ENCODE measurements at places on chromosomes 13 and 19. TPM values are rescaled to one million over a fixed set of nuclear protein-coding genes. Genes with fewer than 3 reads are reported as not detected.
A peak's percentile ranks its signal among the peaks of the same experiment; 100 is the strongest.

- no peaks in the 10 kb centered on the region for H3K27me3 ChIP-seq
- H3K27ac ChIP-seq: no peak overlapping the region
- H3K4me1 ChIP-seq: peaks cover 11% of the 10 kb centered on the region
- H3K36me3 ChIP-seq: no peaks in the 10 kb centered on the region
- H3K4me3 ChIP-seq: no peak overlapping the region
Observed at GRCh38 chr13:49064476-49064875, 88.8 kb downstream of the FNDC3A start.

DNA sequence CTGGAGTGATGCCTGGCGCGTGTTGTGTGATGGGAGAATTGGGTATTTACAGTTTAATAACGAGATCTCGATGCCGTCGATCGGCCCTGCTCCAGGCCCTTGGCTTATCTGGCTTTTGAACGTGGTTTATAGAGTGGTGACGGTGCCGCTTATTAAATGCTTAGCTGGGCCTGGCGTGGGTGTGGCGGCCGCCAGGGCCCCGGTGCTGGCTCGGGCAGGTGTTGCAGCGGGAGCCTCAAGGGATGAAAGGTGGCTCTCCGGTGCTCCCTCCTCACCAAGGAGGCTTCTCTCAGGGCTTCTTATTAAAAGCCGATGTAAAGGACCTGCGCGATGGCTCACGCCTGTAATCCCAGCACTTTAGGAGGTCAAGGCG lies 173.8 kb downstream of the KDM4B start:
- peak; percentile 28 for DNase-seq
- no peak overlapping the region for H3K27ac ChIP-seq
- no peaks in the 10 kb centered on the region for H3K4me1 ChIP-seq

GRCh38 chr19:11261971-11262839 lies at the start of gene DOCK6:
TSS of gene DOCK6 (minus strand) at chr19:11262524. CDS start at chr19:11262440, 84 bp downstream.
- H3K27ac ChIP-seq: peak within 1 kb of the TSS; percentile 86
- peak within 1 kb of the TSS; percentile 77 for H3K4me3 ChIP-seq
- DNase-seq: no peak
- no peaks in the 10 kb centered on the region for H3K36me3 ChIP-seq
- H3K27me3 ChIP-seq: no peaks in the 10 kb centered on the region

- no peaks in the 10 kb centered on the region for H3K36me3 ChIP-seq
- H3K27ac ChIP-seq: no peak overlapping the region
- no peaks in the 10 kb centered on the region for H3K4me1 ChIP-seq
- H3K4me3 ChIP-seq: no peak overlapping the region
- no peaks in the 10 kb centered on the region for H3K27me3 ChIP-seq
- DNase-seq: no peak
Observed at GRCh38 chr13:87889254-87889653, 218.1 kb downstream of the SLITRK5 start.

- H3K4me1 ChIP-seq: peaks cover 9% of the 10 kb centered on the region
- H3K27ac ChIP-seq: no peak overlapping the region
- H3K4me3 ChIP-seq: no peak overlapping the region
- DNase-seq: no peak
Observed at GRCh38 chr19:14094854-14095253, 4.3 kb upstream of the SAMD1 start.

GRCh38 chr19:48826606-48827020 lies 9.7 kb downstream of the HSD17B14 start:
- peak; percentile 72 for DNase-seq
- H3K27me3 ChIP-seq: no peaks in the 10 kb centered on the region

GRCh38 chr19:55161571-55162322 lies 4.2 kb upstream of the TNNI3 start:
- H3K4me1 ChIP-seq: peaks cover under 1% of the 10 kb centered on the region
- no peak overlapping the region for H3K4me3 ChIP-seq
- no peak overlapping the region for H3K27ac ChIP-seq

DNA sequence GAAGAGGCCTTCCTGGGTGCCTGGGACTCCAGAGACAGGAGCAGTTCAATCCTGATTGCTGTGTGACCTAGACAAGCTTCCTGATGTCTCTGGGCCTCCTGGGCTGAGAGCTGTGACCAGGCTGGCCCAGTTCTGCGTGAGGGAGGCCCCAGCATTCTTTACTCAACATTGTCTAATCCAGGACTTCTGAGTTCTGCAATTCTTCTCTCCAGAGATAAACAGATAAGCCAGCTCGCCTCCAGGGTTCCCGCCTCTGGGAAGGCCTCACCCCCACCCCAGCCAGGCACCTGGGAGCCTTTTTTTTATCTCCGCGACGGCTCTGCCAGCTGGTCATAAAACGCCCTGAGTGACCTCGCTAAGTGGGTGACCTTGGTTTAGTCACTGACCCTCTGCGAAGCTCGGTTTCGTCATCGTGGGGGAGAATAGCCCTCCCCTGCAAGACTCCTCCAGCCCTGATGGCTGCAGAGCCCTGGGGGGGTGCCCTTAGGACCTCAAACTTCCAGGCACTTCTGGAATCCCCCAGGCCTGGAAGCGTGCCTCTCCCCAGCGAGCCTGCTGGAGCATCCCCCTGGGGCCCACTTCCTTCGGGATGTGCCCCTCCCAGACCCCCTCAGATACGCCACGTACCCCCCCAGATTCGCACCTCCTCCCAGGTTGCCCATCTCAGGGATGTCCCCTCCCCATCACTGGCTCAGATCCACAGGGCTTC lies 1.9 kb downstream of the SULT2B1 start:
- H3K4me1 ChIP-seq: peaks cover 5% of the 10 kb centered on the region
- peak overlapping the region; percentile 49 for H3K27ac ChIP-seq
- DNase-seq: peak; percentile 55
- no peaks in the 10 kb centered on the region for H3K36me3 ChIP-seq

- DNase-seq: no peak
- H3K36me3 ChIP-seq: no peaks in the 10 kb centered on the region
- H3K27me3 ChIP-seq: no peaks in the 10 kb centered on the region
- H3K4me1 ChIP-seq: no peaks in the 10 kb centered on the region
- no peak overlapping the region for H3K27ac ChIP-seq
Observed at GRCh38 chr13:50401049-50401505, 385.8 kb downstream of the KCNRG start.

- no peaks in the 10 kb centered on the region for H3K4me1 ChIP-seq
- no peaks in the 10 kb centered on the region for H3K36me3 ChIP-seq
- no peak overlapping the region for H3K4me3 ChIP-seq
Observed at GRCh38 chr13:65095161-65096082, 2134.7 kb downstream of the PCDH9 start.

DNA sequence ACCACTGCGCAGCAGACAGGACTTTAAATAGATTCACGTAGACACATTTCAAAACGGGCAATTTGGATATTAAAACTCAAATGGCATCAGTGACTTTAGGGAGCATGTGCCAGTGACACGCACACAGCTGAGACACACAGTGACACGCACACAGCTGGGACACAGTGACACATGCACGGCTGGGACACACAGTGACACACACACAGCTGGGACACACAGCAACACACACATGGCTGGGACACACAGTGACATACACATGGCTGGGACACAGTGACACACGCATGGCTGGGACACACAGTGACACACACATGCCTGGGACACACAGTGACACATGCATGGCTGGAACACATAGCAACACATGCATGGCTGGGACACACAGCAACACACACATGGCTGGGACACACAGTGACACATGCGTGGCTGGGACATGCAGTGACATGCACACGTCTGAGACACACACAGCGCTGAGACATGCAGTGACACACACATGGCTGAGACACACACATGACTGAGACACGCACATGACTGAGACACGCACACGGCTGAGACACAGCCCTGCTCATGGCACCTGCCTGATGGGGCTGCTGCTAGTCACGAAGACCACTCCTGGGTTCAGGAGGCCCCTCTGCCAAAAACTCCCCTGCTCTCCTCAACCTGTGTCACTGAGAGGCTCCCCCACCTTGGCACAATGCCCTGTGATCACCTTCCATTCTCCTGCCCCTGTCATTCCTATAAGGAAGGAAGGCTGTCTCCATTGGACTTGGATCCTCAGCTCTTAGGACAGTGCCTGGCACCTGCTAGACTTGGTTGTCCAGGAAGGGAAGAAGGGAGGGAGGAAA lies 52.5 kb downstream of the SOX1 start:
- no peak overlapping the region for H3K27ac ChIP-seq
- peaks cover 24% of the 10 kb centered on the region for H3K27me3 ChIP-seq
- no peaks in the 10 kb centered on the region for H3K36me3 ChIP-seq

DNA sequence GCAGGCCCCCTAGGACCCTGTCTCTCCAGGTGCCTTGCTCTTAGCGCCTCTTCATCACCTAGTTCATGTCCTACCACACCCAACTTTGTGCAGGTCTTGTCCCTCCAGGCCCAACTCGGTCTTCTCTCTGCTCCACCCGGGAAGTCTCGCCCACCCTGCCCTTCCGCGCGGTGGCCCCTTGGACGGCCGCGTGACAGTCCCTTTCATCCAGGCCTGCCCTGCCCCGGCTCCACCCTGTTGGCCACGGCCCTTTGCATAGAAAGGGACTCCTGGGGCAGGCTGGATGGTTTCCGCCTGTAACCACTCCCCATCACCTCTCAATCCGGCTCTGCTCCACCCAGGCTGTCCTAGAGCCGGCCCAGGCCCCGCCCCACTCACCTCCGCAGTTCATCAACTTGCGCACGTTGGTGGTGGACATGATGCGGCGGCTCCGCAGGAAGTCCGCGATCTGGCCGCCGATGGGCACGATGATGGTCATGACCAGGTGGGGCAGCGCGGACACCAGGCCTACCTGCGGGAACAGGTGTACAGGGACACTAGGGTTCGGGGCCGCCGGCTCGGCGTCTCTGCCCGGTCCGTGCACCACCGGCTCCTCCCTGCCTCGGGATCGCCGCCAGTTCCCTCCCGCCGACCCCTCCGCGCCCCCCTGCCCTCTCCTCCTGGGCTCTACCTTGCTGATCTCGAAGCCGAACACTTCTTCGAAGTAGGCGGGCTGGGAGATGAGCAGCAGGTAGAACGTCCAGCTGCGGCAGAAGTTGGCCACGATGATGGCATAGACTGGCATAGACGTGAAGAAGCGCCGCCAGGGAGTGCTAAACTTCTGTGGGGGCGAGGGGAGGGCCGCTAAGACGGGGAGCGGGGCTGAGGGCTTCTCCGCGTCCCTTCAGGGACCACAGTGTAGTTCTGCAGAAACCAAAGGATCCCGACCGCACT lies 7.2 kb downstream of the GFY start:
- peaks cover 97% of the 10 kb centered on the region for H3K27me3 ChIP-seq
- H3K4me1 ChIP-seq: peaks cover 11% of the 10 kb centered on the region
- H3K36me3 ChIP-seq: no peaks in the 10 kb centered on the region
- DNase-seq: no peak
- H3K27ac ChIP-seq: no peak overlapping the region
- no peak overlapping the region for H3K4me3 ChIP-seq

DNA sequence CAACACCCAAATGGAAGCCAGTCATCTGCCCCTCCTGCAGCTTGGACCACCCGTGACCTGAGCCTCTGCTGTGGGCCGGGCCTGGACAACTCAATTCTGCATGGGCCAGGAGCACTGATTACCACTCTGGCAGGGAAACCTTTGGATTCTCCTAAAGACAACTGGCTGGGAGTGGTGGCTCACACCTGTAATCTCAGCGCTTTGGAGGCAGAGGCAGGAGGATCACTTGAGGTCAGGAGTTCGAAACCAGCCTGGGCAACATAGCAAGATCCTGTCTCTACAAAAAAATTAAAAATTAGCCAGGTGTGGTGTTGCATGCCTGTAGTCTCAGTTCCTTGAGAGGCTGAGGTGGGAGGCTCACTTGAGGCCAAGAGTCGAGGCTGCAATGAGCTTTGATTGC lies 6.5 kb downstream of the EPS15L1 start:
- no peak for DNase-seq
- H3K4me3 ChIP-seq: no peak overlapping the region
- H3K36me3 ChIP-seq: no peaks in the 10 kb centered on the region
- no peak overlapping the region for H3K27ac ChIP-seq
- H3K27me3 ChIP-seq: no peaks in the 10 kb centered on the region
- peaks cover 24% of the 10 kb centered on the region for H3K4me1 ChIP-seq

GRCh38 chr13:27171244-27171826 lies at the start of gene USP12:
TSS of gene USP12 (minus strand) at chr13:27171811. CDS start at chr13:27171639, 172 bp downstream.
- no peaks in the 10 kb centered on the region for H3K36me3 ChIP-seq
- H3K27ac ChIP-seq: peak within 1 kb of the TSS; percentile 90
- H3K4me3 ChIP-seq: peak within 1 kb of the TSS; percentile 89
- H3K27me3 ChIP-seq: no peaks in the 10 kb centered on the region
- H3K4me1 ChIP-seq: peaks cover 41% of the 10 kb centered on the region
- DNase-seq: peak; percentile 59

- DNase-seq: no peak
- H3K4me3 ChIP-seq: no peak overlapping the region
- H3K4me1 ChIP-seq: no peaks in the 10 kb centered on the region
- H3K27me3 ChIP-seq: peaks cover 12% of the 10 kb centered on the region
- no peaks in the 10 kb centered on the region for H3K36me3 ChIP-seq
Observed at GRCh38 chr19:50889638-50890037, 16.4 kb downstream of the KLK2 start.

DNA sequence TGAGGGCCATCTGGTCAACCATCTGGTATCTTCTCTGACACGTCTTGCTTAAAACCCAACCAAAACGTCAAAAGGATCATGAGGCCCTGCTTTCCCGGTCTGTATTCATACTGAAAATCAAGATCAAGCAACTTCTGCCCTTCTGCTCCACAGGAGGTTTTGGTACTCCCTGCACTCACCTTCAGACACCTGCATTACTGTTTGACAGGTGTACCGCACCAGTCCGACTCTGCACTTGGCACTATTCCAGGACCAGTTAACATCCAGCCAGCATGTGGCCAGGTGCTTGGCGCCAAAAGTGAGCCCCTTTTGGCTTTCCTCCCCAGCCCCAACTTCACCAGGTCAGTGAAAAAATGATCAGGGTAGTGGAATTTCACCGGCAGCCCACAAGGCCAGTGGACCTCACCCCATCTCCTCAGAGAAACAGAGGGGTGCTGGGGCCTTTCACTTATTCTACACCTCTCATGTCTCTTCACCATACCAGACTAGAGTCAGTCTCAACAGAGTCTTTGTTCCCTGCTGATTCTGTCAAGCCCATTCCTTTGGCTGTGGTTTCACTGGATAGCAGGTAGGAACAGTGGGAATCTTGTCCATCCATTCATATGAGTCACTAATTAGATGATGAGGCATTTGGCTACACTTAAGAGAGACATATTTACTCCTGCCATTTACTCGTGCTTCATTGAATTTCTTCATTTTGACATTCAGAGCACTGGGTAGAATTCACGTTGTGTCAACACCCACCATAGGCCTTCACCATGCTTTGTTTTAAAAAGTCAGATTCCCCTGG lies 85.3 kb downstream of the ZNF726 start:
- no peaks in the 10 kb centered on the region for H3K27me3 ChIP-seq
- no peak overlapping the region for H3K27ac ChIP-seq
- no peaks in the 10 kb centered on the region for H3K36me3 ChIP-seq

- H3K4me3 ChIP-seq: no peak overlapping the region
- H3K36me3 ChIP-seq: no peaks in the 10 kb centered on the region
- DNase-seq: no peak
- H3K27ac ChIP-seq: no peak overlapping the region
Observed at GRCh38 chr13:51914137-51914493, 52.3 kb downstream of the CCDC70 start.

- H3K4me3 ChIP-seq: peak overlapping the region; percentile 76
- H3K36me3 ChIP-seq: peaks cover 18% of the 10 kb centered on the region
- DNase-seq: no peak
Observed at GRCh38 chr19:27794494-27795042, 1418.4 kb downstream of the UQCRFS1 start.

The SLC1A6 gene
- total RNA-seq: not detected

The C19orf67 gene
- not detected for total RNA-seq

The CEACAM1 gene
- total RNA-seq: 13.8 TPM

The ZNF585A gene
- 14.9 TPM for total RNA-seq

The ZNF878 gene
- 0.35 TPM for total RNA-seq

The ZNF582 gene
- total RNA-seq: 4.3 TPM

The CYP2S1 gene
- total RNA-seq: 11.0 TPM

The KLF1 gene
- 0.24 TPM for total RNA-seq

The CYP4F8 gene
- not detected for total RNA-seq

The RPL36 gene
- 566 TPM for total RNA-seq

The KISS1R gene
- total RNA-seq: not detected

The GFY gene
- total RNA-seq: not detected

The RB1 gene
- total RNA-seq: 38.1 TPM

All from lower lobe of right lung (tissue), 2 donors.